ENCODE measurements at places on chromosomes 7 and 10.

DNA sequence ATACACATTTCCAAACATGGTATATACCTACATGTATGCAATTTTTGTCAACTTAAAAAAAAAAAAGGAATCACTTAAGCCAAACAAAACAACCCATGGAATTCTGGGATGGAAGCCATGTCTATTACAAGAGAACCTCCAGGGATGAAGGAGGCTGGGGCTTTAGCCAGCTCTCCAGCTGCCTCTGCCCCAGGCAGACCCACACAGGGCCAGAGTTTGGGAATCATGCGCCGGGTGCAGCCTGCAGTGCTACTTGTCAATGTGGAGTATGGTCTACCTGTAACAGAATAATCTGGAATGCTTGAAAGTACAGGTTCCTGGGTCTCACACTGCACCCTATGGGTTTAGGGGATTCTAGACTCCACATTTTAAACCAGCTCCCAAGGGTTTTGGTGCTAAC is 10.8 kb downstream of the ATP6V0E2 start:
- DNase-seq = no peak

DNA sequence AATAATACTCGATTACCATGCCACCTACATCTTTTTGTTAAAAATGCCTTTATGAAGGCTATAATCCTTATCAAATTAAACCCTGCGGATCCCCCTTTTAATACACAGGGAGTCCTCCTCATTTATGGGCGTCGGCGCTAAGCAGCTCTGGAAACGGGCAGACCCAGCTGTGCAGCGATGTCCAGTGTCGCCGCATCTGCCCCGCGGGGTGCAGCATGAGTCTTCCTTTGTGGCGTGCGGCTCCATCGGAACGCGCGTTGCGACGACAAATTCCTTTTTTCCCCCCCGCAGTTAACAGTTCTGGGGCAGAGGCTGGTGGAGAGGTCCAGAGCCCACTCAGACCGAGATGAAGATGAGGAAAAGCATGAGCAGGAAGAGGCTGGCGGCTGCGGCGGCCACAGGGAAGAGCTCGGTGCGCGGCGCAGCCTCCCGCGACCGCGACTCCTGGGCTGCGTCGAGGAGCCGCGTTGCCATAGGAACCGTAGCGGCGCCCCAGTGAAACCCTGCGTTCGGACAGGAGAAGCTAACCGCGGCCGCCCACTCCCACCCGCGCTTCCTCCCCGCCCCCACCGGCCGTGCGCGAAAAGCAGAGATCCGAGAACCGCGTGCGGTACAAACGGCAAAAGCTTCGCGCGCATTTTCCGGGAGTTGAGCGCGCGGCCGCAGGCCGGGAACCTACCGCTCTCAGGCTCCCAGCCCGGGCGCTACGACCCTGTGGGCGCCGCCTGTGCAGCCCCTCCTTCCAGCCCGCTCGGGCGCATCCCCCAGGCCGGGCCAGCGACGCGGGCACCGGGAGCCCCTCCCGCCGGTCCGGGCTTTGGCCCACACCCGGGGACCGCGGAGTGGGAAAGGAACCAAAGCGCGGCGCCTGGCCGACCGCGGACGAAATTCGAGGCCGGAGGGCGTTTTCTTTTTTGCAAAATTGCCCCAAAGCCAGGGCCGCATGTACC is 130.6 kb downstream of the SPAG6 start:
- DNase-seq = no peak

DNA sequence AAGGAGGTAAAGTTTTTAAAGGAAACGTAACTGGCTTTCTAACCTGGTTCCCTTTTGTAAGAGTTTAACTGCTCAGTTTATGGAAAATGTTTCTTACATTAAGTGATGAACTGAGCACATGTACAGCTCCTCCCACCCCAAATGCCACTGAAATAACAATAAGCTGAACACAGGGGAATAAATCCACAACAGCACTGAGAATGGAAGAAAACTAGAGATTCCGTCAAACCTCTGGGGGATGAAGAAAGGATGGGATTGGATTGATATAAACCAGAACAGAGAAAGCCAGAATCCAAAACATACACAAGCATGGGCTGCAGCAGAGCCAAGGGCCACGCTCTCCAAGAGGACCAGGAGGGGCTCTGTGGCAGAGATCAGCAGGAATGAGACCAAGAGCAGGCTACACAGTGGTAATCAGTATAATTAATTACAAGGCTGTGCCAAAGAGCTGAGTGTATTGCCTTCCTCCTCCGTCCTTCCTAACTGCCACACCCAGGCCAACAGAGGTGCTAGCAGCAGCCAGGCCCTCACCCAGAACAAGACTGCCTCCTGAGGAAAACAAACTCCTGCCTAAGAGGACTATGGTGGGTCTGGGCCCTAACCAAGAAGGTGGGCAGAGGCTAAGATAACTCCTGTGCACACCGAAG is 73.9 kb downstream of the KIAA1549 start:
- DNase-seq = no peak

DNA sequence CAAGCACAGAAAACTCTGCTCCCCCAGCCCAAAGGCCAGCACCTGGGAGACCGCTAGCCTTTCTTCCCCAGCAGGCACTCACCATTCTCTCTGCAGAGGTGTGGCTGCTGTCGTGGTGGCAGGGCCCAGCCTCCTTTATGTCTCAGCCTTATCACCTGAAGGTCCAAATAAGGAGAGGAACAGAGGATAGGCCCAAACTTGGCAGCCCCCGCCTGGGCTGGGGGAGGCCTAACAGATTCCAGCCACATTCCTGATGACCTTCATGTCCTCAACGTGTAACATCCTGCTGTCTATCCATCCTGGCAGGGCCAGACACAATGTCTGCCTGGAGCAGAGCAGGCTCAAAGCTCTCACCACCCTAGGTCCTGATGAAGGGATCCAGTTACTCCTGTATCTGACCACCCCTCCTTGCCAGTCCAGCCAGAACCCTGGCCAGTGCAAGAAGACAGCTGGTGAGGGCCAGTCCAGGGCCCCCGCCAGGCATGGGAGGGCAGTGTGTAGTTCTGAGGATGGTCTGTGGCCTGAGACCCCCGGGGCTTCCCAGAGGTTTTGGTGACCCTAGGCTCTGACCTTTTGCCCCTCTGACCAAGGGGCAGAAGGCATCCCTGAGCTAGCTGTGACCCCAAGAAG is at the start of gene MYL7:
Gene MYL7 (minus strand): TSS at position 112 of the 630 bp plus-strand sequence. CDS start 27 bp downstream, at position 85.
- DNase-seq = no peak

DNA sequence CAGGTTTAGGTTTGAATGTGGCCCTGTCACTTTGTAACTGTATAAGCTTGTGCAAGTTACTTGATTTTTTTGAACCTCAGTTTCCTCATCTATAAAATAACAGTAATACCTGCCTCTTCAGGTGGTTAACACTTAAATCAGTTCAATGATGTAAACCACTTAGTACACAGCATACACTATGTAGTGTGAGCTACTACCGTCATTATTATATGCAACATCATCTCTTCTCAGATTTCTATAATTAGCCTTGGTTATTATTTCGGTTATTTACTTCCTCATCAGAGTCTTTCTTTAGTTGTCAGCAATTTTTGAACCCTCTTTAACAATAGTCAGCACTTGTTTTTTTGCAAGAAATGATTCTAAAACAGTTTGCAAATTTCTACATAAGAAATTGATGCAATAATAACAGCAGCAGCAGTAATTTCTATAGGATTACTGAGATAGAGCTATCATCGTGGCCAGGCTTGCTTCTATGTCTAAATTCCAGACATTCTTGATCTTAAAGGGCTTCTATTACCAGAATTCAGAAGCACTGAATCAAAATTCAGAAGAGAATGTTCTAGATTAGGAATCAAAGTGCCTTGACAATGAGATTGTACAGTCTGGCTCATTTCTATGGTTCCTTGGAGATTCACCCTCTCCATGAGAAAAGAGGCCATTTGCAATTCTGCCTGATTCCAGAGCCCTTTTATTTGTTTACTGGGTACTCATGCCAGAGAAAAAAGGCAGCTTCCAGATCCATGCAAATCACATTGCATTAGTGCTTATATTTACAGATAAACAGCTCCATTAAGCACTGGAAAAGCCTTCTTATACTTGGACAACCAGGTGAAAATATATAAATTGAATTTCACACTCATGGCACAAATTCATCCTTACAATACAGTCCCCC is 25.0 kb upstream of the WDR11 start:
- DNase-seq = no peak

GRCh38 chr10:78566284-78567111 is 502.3 kb upstream of the ZMIZ1 start:
- no peak for DNase-seq

- DNase-seq = no peak
Measured at GRCh38 chr10:98408799-98409198, 6.2 kb downstream of the PYROXD2 start.

DNA sequence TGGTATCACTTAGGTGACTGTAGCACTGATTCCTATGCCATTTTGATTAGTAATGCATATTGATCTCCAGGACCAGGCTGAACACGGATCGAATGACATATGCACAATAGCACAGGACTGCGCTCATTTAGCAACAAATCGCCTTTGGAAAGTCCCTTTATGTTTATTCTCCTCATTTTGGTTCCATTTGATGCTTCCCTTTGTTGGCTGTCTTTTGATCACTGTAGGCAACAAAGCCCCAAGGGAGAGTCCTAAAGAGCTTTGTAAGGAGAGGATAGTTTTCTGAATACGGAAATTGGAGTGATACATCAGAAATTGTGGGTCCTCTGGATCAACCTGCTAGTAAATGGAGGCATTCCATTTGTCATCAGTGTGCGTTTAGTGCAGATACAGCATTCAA is 1111.4 kb downstream of the SORCS1 start:
- DNase-seq = no peak

DNA sequence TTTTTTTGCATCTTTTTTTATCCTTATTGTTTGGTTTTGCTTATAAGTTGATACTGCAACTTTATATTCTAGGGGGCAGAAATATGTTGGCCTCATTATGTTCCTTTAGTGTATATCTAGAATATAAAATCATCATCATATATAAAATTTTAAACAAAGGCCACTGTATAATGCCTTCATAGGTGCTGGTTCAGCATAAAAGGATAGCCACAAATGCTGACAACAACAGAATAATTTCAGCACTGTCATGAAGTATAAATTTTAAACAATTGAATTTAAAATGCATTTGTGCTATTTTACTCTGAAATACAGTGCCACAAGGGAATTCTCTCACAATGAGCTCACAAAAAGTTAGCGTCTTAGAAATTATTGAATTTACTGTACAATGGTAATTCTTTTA is 285.9 kb downstream of the ATRNL1 start:
- DNase-seq = no peak

GRCh38 chr7:98626460-98627412 is 9.7 kb downstream of the NPTX2 start:
- no peak for DNase-seq
